ENCODE measurements at places on chromosomes 16 and 17.

DNA sequence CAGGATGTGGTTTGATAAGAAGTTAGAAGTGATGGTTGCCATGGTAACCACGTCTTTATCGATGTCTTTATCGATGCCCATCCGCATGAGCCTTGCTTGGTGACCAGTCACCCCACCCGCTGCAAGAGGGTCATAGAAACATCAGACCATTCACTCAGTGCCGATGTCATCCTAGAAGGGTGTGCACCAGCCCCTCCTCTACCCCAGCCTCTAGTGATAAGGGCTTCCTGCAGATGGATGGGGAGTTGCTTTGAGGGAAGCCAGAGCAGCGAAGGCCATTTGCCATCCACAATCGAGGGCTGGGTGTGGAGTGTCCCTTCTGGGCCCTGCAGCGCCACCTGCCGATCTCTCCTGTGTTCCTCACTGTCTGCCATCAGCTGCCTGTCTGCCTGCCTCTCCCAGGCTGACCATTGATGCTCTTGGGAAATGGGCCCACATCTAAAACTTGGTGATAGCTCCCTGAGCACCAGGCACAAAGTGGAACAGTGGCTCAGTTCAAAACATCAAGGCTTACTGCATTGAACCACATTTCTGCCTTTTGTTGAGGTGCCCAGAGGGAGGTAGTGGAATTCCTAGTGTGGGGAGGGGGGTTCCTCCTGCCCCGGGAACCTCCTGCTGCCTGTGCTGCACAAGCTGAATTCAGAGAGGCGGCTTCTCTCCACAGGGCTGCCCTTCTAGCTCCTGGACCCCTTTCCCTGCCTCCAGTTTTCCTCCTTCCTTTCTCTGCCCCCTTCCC is 8.9 kb downstream of the CALB2 start:
- DNase-seq = no peak

GRCh38 chr17:51820252-51820651 is 338.3 kb downstream of the CA10 start:
- no peak for DNase-seq

DNA sequence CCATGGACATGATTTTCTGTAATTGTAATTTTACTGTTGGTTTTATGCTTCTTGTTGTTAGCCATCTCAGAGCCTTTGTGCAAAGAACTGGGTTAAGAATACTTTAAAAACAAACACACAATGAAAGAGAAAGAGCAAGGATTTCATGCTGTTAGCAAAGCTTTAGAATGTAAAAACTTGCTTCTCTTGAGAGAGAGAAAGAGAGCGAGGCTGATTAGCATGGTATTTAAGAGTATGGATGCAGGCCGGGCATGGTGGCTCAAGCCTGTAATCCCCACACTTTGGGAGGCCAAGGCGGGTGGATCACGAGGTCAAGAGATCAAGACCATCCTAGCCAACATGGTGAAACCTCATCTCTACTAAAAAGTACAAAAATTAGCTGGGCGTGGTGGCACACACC is 76.2 kb downstream of the MSI2 start:
- no peak for DNase-seq

DNA sequence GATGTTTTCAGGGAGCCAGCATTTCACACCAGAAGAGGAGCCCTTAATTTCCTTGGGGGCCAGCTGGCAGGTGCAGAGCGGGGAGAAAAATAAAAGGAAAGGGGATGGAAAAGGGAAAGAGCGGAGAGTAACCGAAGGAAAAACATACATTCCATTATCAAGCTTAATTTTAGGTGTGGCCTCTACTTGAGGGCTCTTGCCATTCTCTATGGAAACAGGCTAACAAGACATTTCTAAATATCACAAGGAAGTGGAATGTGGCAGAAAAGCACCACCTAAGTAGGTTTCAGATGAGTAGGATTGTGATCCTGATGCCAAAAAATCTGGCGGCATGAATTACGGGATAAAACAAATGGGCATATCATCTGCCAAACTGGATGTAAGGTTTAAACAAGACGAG is 970 bp upstream of the DYNC1LI2 start:
- no peak for DNase-seq

DNA sequence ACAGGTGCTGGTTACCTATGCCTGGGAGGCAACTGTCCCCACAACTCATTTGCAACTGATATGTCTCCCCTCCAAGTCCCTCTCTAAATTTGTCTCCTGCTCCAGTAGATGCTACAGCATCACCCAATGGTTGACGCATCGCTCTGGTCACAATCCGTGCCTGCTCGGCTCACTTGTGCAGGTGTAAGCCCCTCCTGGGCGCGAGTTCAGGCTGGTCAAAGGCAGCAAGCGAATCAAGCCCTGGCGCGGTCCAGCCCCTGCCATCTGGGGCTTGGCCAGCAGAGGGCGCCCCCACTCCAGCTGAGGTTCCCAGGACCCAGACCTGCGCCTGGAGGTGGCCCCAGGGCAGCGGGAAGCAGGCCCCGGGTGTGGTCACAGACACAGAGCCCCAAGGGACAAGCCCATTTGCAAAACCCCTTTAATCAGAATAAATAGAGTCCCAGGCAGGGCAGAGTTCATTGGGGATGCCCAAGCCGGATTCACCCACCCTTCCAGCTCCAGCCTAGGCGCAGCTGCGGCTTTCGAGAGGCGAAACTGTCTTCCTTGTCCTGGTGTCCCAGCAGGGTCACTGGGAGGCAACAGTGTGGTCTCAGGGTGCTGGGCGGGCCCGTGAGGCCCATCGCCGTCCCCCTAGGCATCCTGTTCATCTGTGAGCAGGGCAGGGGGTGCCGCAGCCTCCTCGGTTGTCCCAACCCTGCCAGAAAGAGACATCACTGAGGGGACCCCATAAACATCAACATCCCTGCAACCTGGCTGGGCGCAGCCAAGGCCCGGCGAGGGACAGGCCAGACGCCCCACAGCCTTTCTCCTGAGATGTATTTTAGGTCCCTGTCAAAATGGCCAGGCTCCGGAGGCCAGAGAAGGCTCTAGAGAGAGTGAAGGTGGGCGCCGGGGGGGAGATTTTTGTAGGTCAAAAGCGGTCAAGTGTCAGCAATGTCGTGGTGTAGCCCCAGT is 15.8 kb downstream of the TMC6 start:
- DNase-seq = peak; percentile 65

DNA sequence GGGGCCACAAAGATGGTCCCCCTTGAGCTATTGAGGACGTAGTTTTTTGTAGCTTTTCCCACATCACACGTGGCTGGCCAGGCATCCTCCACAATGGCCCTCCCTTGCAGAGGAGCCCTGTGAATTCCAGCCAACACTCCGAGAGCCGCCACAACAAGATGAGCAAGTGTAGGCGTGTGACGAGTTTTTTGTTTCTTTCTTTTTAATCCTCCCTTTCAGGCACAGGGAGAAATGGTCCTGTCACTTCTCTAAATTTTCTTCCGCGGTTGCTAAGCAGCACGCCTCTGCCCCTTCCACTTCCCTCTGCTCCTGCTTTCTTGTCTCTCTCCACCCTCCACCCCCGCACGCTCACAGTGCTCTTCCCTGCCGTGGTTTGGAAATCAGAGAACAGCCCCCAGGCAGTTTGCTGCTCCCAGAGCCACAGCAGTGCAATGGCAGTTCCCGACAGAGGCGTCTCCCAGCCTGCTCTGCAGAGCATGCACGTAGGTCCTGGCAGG is 68.0 kb upstream of the MRTFB start:
- DNase-seq = no peak

DNA sequence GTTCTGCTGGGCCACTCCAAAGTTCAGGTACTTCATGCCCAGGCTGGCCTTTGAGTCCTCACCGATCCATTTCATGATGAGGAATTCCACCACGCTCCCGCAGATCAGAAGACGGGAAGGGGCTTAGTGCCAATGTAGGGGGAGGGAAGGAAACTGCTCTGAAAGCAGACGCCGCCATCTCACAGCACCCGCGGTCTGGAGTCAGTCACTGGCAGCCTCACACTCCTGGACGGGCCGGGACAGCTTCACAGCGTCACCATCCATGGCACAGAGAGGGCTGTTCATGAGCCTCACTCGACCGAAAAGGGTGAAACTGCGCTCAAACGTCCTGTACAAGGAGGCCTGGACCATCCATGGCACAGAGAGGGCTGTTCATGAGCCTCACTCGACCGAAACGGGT is 62.0 kb downstream of the RPH3AL start:
- no peak for DNase-seq

DNA sequence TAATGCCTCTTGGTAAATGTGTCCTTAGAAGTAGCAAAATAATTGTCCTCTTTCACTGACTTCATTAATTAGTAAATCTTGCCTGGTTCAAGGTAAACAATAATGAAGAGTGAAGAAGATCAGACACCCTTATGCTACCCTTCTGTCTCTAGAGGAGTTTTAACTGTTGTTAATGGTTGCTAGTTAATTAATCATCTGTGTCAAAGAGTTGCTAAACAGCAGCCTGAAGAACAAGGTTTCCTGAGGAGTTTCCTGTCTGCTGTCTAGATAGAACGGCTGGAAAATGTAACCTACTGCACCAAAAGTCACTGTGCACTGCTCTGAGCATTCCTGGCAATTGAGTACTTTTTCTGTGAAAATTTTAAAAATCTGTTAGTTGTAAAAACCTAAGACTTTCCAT is 131.3 kb downstream of the NLK start:
- DNase-seq = no peak
